ENCODE measurements at places on chromosomes 2 and 18. TPM values are rescaled to one million over a fixed set of nuclear protein-coding genes. Genes with fewer than 3 reads are reported as not detected.

- peak; percentile 55 for DNase-seq
Observed at GRCh38 chr18:72830109-72830508, 37.7 kb downstream of the NETO1 start.

DNA sequence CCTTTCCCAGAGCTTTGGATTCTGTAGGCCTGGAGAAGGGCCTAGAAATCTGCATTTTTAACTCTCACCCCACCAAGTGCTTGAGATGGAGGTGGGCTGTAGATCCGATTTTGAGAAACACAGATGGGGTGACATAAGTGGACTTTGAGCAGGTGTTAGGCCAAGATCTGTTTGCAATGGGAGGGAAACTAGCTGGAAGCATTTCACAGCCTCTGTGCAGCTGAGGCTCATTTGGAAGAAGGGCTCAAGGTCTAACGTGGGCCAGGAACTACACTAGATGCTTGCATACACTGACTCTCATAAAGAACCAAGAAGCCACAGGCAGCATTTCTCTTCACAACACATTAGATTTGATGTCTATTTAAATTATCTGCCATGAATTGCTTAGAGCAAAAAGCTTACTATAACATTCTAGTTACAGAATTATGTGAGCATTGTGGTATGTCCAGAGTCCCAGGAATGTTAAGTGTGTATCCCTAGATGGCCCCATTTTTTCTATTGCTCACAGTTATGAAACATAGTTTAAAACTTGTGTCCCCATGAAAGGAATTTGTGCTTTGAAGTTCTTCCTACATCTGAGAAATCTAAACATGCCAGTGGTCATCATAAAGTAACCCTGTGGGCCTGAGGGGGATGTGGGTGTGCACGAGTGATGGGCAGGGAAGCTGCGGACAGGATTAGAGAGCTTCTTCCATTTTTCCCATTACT, 77.2 kb downstream of the CD28 start:
- no peak for DNase-seq

- no peak for DNase-seq
Observed at GRCh38 chr2:105890856-105891255, 146.1 kb downstream of the NCK2 start.

DNA sequence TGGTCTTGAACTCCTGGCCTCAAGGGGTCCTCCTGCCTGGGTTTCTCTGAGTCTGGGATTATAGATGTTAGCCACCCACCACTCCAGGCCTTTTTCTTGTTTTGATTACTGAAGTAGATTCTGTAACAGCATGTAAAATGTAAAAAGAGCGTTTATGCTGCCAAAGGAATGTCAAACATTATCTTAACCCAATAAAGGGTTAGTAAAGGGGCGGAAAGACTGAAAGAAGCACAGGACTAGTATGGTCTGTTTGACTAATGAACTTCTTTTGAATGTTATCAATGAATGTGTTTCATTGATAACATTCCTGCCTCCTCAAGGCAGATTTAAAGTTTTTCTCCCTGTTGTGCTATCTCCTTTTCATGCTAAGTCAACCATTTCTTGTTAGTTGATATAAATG, 29.4 kb downstream of the GPD2 start:
- no peak for DNase-seq

DNA sequence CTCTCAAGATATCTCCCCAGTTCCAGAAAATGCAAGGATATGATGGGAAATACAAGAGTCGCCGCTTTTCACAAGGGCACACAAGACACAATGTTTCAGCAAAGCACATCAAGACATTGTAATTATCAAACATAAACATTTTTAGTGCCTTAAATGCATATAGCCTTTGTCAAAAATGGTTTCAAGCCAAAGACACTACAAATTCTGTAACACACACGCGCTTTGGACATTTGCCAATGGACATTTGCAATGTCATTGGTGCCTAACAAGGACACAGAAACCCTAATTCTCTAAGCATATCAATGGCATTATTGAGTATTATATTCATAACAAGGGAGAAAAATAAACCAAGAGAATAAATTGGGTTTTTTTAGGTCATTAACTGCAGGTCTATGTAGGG, 16.1 kb downstream of the ADD2 start:
- no peak for DNase-seq

- DNase-seq = no peak
Observed at GRCh38 chr2:29267720-29268119, 152.5 kb downstream of the CLIP4 start.

DNA sequence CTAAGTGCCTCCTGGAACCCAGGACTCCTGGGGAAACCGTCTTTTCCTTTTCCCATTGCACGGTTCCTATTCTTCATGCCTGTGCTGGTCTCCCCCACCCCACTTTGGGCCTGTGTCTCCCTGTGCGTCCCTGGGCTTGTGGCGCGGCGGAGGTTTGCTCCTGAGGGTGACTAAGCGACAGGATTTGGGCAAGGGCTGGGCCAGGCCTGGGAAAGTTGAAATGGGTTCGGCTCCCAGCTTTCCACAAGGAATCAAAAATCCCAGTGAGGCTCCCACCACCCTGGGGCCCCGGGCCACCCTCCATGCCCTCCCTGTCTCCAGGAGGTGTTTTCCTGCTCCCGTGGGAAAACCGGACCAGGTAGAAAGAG, 197.6 kb downstream of the NDUFA10 start:
- no peak for DNase-seq

GRCh38 chr2:177675825-177676224, 283.3 kb downstream of the AGPS start:
- DNase-seq = no peak

GRCh38 chr2:226017537-226017936, 618.0 kb downstream of the NYAP2 start:
- DNase-seq = no peak

DNA sequence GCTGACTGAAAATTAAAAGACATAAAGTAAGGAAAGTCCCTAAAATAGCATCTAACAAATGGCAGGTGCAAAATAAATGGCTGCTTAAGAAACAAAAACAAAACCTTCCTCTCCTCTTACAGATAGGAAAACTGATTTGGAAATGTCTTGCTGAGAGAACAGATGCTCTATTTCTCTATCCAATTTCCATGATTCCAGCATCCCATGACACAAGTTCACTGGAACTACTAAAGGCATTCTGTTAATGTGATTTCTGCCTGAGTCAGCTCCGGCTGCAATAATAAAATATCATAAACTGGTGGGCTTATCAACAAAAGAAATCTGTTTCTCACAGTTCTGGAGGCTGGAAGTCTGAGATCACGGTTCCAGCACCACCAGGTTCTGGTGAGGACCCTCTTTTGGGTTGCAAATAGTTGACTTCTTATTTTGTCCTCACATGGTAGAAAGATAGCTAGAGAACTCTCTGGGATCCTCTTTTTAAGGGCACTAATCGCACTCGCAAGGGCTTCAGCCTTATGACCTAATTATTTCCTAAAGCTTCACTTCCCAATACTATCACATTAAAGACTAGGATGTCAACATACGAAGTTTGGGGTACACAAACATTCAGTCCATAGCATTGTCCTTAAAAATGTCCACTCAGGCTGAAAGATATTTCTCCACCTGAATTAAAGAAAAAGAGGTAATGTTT, 78.2 kb upstream of the GALNT3 start:
- no peak for DNase-seq

DNA sequence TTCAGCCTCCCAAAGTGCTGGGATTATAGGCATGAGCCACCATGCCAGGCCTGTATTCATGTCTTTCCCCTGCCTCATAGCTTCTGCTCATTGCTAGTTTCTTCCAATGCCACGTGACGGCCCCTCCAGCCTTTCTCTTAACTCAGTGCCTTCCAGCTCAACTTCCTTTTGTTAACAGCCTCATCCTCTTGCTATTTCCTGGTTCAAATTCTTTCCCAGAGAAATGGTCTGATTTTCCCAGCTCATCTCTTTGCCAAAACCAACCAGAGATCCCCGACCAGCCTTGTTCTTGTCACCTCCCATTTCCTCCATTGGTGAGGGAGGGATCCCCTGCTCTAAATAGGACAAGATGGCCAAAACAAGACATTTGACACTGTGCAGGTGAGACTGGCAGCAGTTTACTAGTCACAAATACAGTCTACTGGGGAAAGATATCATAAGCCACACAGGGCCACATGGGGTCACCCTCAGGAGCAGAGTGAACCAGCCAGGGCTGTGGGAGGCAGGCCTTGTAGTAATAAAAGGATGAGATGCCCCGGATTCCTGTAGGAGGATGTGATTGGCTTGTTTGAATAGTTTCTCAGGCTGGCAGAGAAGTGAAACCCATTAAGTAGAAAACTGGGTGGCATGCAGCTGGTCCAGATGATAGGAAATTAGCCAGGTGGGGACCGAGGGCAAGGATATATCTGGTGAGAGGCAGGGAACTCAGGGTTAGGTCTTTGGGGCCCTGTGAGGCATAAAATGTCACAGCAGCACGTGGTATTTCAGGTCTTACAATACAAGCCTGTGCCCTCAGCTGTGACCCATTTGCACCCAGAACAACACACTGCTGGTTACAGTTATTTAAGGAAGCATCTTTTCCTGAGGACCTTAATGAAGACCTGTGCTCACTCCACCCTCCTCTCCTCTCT, 6.4 kb downstream of the CD207 start:
- DNase-seq = no peak

- no peak for DNase-seq
Observed at GRCh38 chr2:105883911-105884694, 139.4 kb downstream of the NCK2 start.

GRCh38 chr2:134341476-134341875, 87.6 kb downstream of the MGAT5 start:
- DNase-seq = no peak

GRCh38 chr2:65366595-65367125, 65.7 kb downstream of the SPRED2 start:
- DNase-seq = no peak

Gene PRKAG3
- total RNA-seq = not detected

Gene NCKAP5
- 14.0 TPM for total RNA-seq

Gene LINC00305
- not detected for total RNA-seq

Gene TXNDC2
- total RNA-seq = not detected

Gene ARL4C
- total RNA-seq = 50.2 TPM

Gene RFTN2
- total RNA-seq = 29.9 TPM

Gene MORN2
- 16.7 TPM for total RNA-seq

Gene SERPINB13
- total RNA-seq = not detected

Gene ABCG8
- 0.31 TPM for total RNA-seq

Data from occipital lobe (tissue), 3 donors.